ENCODE measurements at places on chromosomes 16 and 17.
A peak's percentile ranks its signal among the peaks of the same experiment; 100 is the strongest.

DNA sequence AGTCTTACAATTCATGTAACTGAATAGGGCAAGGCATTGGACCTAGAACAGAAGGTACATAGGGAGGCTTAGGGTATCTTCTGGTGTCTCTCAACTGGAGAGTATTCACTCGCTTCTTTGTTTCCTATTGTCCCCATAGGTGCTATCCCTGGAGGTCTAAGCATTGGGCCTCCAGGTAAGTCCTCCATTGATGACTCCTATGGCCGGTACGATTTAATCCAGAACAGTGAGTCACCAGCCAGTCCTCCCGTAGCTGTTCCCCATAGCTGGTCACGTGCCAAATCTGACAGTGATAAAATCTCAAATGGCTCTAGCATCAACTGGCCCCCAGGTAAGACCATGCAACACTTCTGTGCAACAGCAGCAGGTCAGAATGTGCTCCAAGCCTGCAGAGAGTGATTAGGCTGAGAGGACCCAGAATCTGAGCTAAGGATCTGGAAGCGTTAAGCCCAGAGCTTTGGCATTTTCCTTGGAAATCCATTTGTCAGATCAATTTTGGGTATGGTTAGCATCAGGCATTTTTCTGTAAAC, 35.7 kb downstream of the TMC6 start:
- DNase-seq, result no peak

GRCh38 chr17:1005361-1005946, 8.5 kb downstream of the TIMM22 start:
- DNase-seq, result peak; percentile 59

DNA sequence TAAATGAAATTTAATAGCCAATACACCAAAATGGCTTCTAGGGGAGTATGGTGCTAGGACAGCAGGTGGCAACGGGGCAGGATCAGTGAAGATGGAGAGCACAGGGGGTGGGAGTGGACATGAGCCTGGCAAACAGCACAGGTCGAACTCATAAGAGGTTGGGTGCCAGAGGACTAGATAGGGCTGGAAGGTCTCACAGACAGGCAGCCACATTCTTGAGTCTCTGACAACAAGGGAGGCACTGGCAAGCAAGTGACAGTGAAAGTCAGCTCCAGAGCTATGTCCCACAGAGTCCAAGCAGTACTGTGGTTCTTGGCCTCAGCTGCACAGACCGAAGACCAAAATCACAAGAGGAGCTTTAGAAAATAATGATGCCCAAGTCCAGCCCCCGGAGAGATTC, 61.2 kb downstream of the USP31 start:
- DNase-seq, result no peak

DNA sequence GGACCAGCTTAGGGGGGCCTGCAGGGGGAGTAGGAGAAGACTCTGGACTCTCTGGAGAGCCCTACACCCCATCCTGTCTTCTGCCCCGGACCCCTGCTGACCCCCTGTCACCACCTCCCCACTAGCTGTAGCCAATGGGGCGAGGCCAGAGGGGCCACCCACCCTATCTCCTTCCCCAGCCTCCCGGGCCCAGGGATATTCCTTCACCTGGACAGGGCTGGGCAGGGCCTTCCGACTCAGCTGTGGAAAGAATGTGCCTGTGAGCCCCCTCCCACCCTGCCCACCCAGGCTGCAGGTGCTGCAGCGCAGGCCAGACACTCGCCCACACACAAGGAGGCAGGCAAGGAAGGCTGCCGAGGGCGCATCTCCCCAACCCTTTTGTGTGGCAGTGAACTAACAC, 23.0 kb downstream of the TSPOAP1 start:
- no peak for DNase-seq

DNA sequence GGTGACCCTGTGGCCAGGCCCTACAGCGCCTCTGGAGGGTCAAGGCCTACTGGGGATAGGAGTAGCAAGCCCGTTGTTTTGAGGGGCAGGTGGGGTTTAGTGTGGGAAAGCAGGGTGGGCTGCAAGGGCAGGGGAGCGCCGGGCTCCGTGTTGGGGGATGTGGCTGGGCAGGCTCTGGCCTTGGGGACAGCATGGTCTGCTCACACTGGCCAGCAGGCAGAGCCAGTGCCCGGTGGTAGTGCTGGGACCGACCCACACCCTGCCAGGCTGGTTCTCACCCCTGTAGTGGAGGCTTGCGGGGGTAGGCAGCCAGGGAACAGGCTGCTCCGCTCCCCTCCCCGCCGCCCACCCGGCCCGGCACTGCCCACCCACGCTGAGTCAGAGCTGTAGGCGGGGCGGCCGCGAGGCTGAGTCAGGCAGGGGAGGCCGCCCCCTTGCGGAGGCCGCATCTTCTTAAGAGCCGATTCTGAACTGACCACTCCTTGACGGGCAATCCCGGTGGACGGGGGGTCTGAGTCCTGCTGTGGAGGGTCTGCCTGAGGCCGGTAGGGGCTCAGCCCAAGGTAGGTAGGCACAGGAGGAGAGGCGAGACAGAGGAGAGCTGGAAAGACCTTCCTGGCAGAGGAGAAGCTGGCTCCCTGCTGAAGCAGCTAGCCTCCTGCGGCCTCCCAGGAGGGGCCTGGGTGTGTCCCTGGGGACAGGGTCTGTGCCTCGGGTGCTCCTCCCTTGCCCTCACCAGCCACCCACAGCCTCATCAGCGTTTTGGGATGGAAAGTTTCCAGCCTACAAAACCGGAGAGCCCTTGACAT, 62.4 kb downstream of the BAIAP2 start:
- no peak for DNase-seq

- DNase-seq, result no peak
These were observed 23.2 kb downstream of the MYH3 start for GRCh38 chr17:10633738-10634379.

- DNase-seq, result no peak
These were observed 13.5 kb downstream of the G6PC1 start for GRCh38 chr17:42913981-42914617.

DNA sequence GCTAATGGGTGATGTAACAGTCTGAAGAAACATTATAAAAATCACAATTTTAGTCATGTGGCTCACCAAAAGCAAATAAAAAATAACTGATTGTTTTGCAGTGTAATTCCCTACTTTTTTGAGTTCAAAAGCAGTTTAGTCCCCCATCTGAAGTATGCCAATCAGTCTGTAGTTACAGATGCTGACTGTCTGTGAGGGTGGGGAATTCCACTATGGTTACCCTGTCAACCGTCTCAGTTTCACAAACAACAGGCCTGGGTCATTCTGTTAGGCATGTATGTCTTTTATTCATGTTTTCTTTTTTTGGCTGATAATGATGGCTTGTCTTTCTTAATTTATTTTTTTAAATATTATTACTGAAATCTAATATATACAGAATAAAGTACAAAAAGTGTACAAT, 69.3 kb downstream of the STXBP4 start:
- no peak for DNase-seq

DNA sequence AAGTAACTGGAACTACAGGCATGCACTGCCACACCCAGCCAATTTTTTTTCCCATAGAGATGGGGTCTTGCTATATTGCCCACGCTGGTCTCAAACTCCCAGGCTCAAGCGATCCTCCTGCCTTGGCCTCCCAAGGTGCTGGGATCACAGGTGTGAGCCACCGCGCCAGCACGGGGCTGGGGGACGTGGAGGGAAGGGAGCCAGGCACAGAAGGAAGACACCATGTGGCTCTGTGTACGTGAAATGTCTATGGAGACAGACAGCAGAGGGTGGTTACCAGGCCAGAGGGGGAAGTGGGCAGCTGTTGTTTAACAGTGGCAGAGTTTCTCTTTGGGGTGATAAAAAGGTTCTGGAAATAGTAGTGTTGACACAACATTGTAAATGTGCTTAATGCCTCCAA, 4.6 kb upstream of the PIEZO1 start:
- no peak for DNase-seq

GRCh38 chr16:27195941-27196595, 7.3 kb upstream of the KDM8 start:
- no peak for DNase-seq

DNA sequence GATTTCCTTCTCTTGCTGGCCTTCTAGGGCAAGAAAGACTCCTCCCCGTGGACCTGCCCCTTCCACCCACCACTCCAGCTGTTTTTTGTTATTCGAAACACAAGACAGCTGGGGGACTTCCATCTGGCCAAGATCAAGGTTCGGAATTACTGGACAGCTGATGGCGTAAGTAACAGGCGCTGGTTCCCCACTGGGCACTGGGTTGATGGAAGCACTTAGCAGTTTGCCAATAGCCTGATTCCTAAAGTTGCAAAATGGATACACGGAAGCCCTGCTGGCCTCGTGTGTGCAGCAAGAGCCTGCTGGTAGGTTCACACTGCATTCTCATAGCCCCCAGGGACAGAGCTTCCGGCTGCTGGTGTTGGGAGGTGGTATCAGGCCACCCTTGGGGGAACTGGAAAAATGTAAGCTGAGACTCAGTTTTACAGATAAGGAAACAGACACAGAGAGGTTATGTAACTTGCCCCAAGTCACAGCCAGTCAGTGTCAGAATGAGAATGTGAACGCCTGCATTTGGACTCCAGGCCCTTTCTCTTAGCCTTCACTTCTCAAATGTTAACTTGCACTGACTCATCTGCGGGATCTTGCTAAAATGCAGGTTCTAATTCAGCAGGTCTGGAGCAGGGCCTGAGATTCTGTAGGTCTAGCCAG, 171.7 kb downstream of the KATNIP start:
- DNase-seq, result no peak

DNA sequence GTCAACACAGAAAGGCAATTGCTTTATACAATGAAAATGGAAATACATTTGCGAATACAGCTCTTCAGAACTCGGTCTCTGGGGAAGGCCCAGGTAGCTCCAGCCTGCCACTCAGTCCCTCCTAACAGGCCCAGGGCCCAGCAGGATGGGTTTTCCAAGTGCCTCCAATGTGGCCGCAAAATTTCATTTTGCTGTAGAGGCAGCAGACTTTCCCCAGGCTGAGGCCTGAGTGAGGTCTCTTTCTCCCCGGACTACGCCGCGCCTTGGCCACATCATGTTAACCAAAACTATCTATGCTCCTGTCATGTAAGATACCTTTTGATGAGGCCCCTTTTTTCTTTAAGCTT, 606.0 kb upstream of the SALL1 start:
- DNase-seq, result no peak

DNA sequence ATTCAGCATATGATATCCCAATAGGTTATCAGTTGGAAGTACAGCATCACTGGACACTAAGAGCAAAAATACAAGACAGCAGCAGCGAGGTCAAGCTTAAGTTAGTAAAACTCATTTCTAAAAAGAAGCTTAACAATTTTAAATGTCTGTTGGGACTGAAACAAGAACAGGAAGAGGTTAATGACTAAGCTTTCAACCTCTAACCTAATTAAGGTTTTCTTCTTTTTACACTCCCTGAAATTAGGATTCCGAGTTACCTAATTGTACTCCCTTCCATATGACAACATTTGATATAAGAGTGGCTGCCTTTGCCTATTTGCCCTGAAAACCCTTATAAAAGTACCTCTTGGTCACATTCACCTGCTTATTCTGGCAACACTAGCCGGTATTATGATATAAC, 34.3 kb downstream of the CPSF4L start:
- DNase-seq, result no peak

- no peak for DNase-seq
These were observed 29.2 kb downstream of the NOL11 start for GRCh38 chr17:67746704-67747571.

- no peak for DNase-seq
These were observed 277.0 kb upstream of the PSMD7 start for GRCh38 chr16:74019612-74020011.

DNA sequence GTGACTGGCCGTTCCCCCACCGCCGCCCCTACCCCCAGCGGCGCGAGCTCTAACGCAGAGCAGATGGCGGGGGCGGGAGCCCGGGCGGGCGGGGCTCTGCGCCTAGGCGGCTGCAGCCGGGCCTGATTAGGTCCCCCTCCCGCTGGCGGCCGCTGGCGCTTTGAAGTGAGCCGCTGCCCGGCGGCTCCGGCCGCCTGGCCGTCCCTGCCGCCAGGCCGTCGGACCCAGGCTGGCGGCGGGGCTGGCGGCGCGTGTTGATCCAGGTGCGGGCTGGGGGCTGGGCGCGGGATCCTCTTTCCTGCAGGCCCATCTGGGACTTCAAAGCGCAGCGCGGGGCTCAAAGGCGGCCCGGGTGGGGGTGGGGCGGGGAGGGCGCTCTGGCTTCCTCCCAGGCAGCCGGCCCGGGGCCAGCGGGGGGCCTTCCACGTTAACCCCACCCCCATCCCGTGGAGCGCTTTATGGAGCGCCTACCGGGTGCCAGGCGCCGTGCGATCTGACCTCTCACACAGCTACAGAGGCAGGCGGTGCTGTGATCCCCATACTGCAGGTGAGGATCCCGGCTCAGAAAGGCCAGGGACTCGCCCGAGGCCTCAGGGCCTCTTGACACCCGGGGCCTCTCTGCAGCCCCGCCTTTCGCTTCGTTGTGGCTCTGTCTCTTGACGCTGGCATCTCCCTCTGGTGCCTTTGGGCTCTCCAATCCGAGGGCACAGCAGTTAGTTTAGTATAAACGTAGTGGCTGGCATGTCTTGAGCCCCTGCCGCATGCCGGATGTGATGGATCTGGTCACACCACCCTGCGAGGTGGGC, 80.0 kb upstream of the NKD1 start:
- no peak for DNase-seq

DNA sequence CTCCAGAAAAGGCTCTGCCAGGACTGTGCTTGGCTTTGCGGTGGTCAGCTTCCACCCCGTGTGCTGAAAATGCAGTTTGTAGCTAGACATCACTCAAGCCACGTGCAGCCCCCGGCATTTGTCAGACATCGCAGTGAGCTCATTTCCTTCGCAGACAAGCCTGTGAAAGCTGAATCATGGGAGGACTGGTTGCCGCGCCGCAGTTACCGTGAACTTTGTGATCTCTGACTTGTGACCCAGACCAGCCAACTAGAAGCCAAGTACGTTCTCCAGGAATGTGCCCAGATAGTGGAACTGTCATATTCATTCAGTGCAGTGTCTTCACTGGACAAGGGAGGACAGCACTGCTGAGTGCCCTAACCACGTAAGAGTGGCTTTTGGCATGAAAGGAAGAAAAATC, 58.1 kb downstream of the NDE1 start:
- no peak for DNase-seq

GRCh38 chr17:32015245-32016013, 8.2 kb downstream of the LRRC37B start:
- no peak for DNase-seq

DNA sequence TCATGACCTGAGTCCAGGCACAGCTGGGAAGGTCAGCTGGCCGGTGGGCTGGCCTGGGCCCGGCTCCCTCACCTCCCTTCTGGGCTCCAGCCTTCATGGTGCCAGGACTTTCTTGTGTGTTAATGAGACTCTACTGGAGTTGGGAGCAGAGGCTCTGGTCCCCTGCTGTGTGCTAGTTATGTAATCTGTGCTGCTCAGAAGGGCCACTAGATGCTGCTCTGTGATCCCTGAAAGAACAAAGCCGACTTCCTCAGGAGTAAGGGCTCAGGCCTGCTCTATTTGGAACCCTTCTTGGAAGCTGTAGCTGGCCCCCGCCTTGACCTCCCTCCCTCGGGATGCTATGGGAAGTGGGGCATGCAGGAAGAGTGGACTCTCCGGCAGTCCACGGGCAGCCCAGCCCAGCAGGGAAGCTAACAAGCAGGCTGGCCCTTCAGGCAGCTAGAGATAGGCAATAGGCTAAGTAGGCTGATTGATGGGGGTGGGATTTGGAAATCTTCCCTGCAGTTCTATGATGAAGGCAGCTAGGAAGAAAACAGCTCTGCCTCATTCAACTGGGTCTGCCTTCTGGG, 3.3 kb upstream of the CDK5R1 start:
- DNase-seq, result peak; percentile 91
